Type B pancreatic cell (in vitro differentiated cells): ENCODE measurements at places on chromosomes 11 and 22. TPM values are rescaled to one million over a fixed set of nuclear protein-coding genes. Genes with fewer than 3 reads are reported as not detected.

- H3K27me3 ChIP-seq, result no peaks in the 10 kb centered on the region
- peaks cover 2% of the 10 kb centered on the region for H3K36me3 ChIP-seq
- DNase-seq, result no peak
- no peak overlapping the region for H3K4me3 ChIP-seq
Measured at GRCh38 chr22:41683616-41684015, 5.1 kb downstream of the SNU13 start.

- H3K36me3 ChIP-seq, result no peaks in the 10 kb centered on the region
- peaks cover 55% of the 10 kb centered on the region for H3K27me3 ChIP-seq
- H3K4me1 ChIP-seq, result peaks cover 34% of the 10 kb centered on the region
Measured at GRCh38 chr22:24497841-24498258, 2.7 kb downstream of the UPB1 start.

- DNase-seq, result no peak
- H3K36me3 ChIP-seq, result no peaks in the 10 kb centered on the region
- H3K27ac ChIP-seq, result peak overlapping the region; percentile 7
- H3K27me3 ChIP-seq, result no peaks in the 10 kb centered on the region
- H3K4me1 ChIP-seq, result peaks cover 3% of the 10 kb centered on the region
- H3K4me3 ChIP-seq, result peak overlapping the region; percentile 6
Measured at GRCh38 chr11:75160880-75161279, 10.0 kb downstream of the SLCO2B1 start.

DNA sequence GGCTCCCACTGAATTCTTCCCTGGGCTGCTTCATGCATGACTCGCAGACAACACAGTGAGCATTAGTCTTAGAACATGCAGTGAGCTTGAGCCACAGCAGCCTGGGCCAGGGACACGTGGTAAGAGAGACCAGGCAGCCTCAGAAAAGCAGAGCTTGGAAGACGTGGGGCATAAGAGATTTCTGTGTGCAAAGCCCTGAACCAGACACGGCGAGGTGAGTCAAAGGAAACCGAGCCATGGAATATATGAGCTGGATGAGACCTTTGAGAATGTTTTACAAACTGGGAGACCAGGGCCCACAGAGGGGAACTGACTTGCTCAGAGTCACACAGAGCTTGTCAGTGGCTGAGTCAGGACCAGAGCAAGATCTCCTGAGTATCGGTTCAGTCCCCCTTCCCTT, 8.5 kb upstream of the FXYD6 start:
- H3K27me3 ChIP-seq, result peaks cover 29% of the 10 kb centered on the region
- no peak overlapping the region for H3K4me3 ChIP-seq
- no peak overlapping the region for H3K27ac ChIP-seq

DNA sequence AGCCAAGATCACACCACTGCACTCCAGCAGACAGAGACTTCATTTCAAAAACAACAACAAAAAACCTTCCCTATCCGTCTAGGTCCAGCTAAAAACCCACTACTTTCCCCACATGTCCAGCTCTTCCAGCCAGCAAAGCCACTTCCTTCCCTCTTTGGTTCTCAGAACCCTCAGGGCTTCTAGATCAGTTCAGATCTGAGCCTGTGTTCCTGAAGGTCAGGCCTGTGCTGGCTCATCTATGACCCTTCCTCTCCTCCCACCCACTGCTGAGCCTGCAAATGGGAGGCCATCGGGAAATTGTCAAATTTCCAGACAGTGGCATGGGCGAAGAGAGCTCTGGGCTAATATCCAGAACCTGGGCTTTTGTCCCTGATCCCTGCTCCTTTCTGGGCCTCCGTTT, 37.8 kb downstream of the SLCO2B1 start:
- peaks cover 3% of the 10 kb centered on the region for H3K27me3 ChIP-seq
- no peak for DNase-seq
- H3K27ac ChIP-seq, result no peak overlapping the region
- peaks cover 10% of the 10 kb centered on the region for H3K4me1 ChIP-seq
- no peak overlapping the region for H3K4me3 ChIP-seq

DNA sequence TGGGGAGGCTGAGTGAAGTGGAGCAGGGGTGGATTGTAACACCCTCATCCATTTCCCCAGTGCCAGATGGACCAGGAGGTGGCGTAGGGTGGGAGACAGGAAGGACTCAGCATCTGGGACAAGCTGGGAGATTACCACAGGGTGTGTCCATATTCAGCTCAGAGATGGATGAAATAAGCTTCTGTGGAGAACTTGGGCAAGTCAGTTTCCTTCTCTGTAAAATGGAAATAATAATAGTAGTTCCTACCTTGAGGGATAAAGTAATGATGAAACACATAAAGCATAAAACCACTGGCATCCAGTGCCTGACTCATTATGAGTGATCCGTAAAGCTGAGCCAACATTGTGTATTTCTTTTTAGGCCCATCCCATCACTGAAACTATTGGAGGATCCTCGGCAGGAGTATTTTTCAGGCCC, 607 bp upstream of the ROBO4 start:
- DNase-seq, result peak; percentile 29
- no peaks in the 10 kb centered on the region for H3K36me3 ChIP-seq
- H3K27me3 ChIP-seq, result peaks cover 53% of the 10 kb centered on the region
- no peak overlapping the region for H3K27ac ChIP-seq

GRCh38 chr11:14424096-14424495, 65.1 kb upstream of the RRAS2 start:
- no peaks in the 10 kb centered on the region for H3K36me3 ChIP-seq
- no peak overlapping the region for H3K27ac ChIP-seq
- no peak overlapping the region for H3K4me3 ChIP-seq
- DNase-seq, result no peak
- no peaks in the 10 kb centered on the region for H3K4me1 ChIP-seq
- no peaks in the 10 kb centered on the region for H3K27me3 ChIP-seq

GRCh38 chr11:1139441-1140083, 18.2 kb upstream of the MUC5AC start:
- DNase-seq, result no peak
- peak overlapping the region; percentile 51 for H3K27ac ChIP-seq
- H3K27me3 ChIP-seq, result peaks cover 9% of the 10 kb centered on the region
- H3K4me1 ChIP-seq, result peaks cover 12% of the 10 kb centered on the region
- H3K36me3 ChIP-seq, result peaks cover 6% of the 10 kb centered on the region

GRCh38 chr11:64887757-64888405, 9.5 kb upstream of the EHD1 start:
- peak overlapping the region; percentile 86 for H3K4me3 ChIP-seq
- peak; percentile 88 for DNase-seq
- peaks cover 20% of the 10 kb centered on the region for H3K4me1 ChIP-seq
- H3K27me3 ChIP-seq, result no peaks in the 10 kb centered on the region
- H3K36me3 ChIP-seq, result no peaks in the 10 kb centered on the region

DNA sequence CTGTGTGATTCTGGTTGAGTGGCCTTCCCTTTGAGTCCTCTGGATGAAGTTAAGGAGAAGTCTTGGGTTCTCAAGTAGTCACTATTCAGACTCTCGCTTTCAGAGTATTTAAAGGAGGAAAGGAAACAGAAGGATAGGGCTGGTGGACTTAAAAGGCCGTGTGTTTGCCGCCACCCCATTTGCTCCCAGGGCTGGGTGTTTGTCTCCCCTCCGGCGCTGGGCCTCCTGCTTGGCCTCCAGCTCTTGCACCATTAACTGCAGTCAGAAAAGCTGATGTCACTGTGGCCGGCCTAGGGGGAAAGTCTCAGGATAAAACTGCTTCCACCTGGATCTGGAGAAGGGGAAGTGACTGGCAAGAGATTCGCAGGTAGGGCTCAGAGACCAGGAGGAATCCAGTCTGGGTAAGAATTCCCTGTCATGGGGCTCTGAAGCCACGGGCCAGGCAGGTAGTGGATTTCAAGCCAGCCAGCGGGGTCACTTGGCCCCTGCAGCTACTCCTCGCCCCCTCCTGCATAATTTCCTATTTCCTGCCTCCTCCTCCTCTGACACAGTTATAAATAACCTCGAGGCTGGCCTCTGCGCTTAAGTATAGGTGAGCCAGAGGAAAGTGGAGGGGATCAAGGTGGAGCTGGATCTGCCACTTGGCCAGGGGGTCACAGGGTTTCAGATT, 17.1 kb downstream of the TIMP3 start:
- DNase-seq, result no peak
- H3K4me1 ChIP-seq, result peaks cover 9% of the 10 kb centered on the region
- H3K4me3 ChIP-seq, result no peak overlapping the region
- peak overlapping the region; percentile 53 for H3K27ac ChIP-seq
- peaks cover 9% of the 10 kb centered on the region for H3K36me3 ChIP-seq

DNA sequence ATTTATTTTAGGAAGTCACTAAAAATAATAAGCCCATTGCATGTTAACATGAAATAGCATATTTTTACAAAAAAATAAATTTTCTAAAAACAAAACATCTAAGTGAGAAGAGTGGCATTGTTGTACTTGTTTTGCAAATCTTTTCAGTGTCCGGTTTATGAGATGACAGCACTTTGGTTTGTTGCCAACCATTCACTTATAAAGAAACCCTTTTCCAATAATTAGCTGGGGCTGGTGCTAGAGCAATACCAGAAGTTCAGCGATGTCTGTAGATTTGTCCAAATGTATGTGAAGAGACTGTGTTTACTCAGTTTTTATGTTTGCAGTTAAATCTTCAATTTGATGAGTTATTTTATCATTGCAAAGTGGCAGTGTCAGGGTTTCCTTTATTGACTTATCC, 22.1 kb upstream of the KRTAP5-7 start:
- peaks cover 19% of the 10 kb centered on the region for H3K36me3 ChIP-seq
- H3K4me3 ChIP-seq, result no peak overlapping the region
- peaks cover 14% of the 10 kb centered on the region for H3K4me1 ChIP-seq
- DNase-seq, result no peak
- no peaks in the 10 kb centered on the region for H3K27me3 ChIP-seq

- H3K4me3 ChIP-seq, result no peak overlapping the region
- peaks cover 7% of the 10 kb centered on the region for H3K27me3 ChIP-seq
- H3K36me3 ChIP-seq, result no peaks in the 10 kb centered on the region
- H3K4me1 ChIP-seq, result no peaks in the 10 kb centered on the region
- no peak overlapping the region for H3K27ac ChIP-seq
Measured at GRCh38 chr11:113393501-113393985, 6.0 kb downstream of the ANKK1 start.

GRCh38 chr11:7690648-7691047, 15.6 kb downstream of the OVCH2 start:
- no peak overlapping the region for H3K4me3 ChIP-seq
- H3K27me3 ChIP-seq, result peaks cover 5% of the 10 kb centered on the region
- no peak overlapping the region for H3K27ac ChIP-seq
- DNase-seq, result no peak

DNA sequence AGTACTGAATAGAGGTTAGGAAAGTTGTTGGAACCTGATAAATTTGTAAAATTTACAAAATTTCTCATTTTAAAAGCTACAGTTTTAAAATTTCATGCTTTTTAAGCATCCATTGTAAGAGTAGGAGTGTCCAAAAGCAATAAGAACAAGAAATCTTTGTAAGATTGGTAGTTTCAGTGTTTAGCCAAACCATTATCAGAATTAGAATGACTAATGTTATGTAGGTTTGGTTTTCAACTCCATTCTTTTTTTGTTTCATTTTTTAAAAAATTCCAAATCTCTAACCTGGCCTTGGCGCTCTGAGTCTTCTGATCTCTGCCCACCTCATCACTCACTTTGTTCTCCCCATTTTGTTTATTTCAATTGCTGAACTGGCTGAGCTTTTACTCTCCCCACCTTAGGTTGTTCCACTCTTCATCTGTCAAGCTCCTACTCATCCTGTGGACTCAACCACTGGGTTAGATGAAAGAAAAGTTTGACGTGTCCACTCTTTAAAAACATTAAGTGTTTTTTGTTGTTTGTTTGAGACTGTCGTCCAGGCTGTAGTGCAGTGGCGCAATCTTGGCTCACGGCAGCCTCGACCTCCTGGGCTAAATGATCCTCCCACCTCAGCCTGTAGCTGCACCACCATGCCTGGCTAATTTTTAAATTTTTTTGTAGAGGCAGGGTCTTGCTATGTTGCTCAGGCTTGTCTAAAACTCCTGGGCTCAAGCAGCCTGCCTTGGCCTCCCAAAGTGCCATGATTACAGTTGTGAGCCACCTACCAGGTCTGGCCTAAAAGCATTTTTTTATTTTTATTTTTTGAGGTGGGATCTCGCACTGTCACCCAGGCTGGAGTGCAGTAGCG, 14.0 kb downstream of the EP300 start:
- H3K4me3 ChIP-seq, result no peak overlapping the region
- H3K27me3 ChIP-seq, result no peaks in the 10 kb centered on the region
- H3K36me3 ChIP-seq, result peaks cover 22% of the 10 kb centered on the region
- no peak overlapping the region for H3K27ac ChIP-seq
- H3K4me1 ChIP-seq, result peaks cover 6% of the 10 kb centered on the region

GRCh38 chr11:102853956-102854355, 10.5 kb upstream of the MMP3 start:
- H3K4me3 ChIP-seq, result no peak overlapping the region
- no peaks in the 10 kb centered on the region for H3K27me3 ChIP-seq
- no peaks in the 10 kb centered on the region for H3K36me3 ChIP-seq

CCDC116 gene
- 0.21 and 0.87 TPM in 2 replicates for total RNA-seq

PIK3C2A gene
- 76.2 and 79.2 TPM in 2 replicates for total RNA-seq

MRGPRF gene
- total RNA-seq, result 0.43 and 1.4 TPM in 2 replicates

CARNS1 gene
- total RNA-seq, result 0.31 and 1.5 TPM in 2 replicates

PIWIL4 gene
- total RNA-seq, result 4.2 and 11.6 TPM in 2 replicates

NXPE4 gene
- not detected in 2 replicates for total RNA-seq

RAG1 gene
- 0.99 and 1.4 TPM in 2 replicates for total RNA-seq
